ENCODE measurements at places on chromosomes 2 and 18.

- no peak for DNase-seq
Observed at GRCh38 chr2:151640087-151640486, 94.2 kb downstream of the NEB start.

DNA sequence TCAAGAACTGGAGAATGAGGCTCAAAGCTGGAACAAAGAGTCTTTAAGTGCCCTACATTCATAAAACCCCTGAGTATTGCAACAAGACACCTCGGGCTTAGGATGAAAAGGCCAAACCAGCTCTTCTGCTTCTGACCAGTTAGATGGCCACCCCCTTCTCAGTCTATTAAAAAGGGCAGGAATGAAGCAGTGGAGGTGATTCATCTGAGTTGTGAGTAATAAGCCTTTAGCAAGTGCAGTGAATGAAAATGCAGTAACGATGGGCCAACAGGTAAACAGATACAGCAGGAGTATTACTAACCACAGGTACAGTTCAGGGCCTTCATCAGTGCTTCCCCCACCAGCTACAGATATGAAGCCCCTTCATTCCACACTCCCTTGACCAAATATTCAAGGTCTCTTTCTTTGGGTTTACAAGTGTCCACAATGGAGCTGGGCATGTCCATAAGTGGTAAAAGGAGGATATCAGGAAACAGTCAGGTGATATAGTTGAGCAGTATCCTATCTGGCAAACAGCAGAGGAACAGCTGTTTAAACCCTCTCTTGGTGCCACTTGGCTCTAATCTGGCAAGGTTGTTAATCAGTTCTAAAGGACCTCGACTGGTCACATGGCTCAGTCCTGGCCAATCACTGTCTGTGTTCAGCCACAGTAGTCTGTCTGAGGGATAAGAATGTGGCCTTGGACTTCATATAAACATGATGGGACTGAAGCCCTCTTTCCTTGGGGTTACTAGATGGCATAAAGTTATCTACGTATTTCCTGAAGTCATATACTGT lies 17.8 kb downstream of the SERPINB13 start:
- DNase-seq, result no peak

GRCh38 chr2:207154556-207155510 lies 10.9 kb downstream of the KLF7 start:
- no peak for DNase-seq

GRCh38 chr2:157875641-157876065 lies 477 bp downstream of the ACVR1 start:
- DNase-seq, result no peak

DNA sequence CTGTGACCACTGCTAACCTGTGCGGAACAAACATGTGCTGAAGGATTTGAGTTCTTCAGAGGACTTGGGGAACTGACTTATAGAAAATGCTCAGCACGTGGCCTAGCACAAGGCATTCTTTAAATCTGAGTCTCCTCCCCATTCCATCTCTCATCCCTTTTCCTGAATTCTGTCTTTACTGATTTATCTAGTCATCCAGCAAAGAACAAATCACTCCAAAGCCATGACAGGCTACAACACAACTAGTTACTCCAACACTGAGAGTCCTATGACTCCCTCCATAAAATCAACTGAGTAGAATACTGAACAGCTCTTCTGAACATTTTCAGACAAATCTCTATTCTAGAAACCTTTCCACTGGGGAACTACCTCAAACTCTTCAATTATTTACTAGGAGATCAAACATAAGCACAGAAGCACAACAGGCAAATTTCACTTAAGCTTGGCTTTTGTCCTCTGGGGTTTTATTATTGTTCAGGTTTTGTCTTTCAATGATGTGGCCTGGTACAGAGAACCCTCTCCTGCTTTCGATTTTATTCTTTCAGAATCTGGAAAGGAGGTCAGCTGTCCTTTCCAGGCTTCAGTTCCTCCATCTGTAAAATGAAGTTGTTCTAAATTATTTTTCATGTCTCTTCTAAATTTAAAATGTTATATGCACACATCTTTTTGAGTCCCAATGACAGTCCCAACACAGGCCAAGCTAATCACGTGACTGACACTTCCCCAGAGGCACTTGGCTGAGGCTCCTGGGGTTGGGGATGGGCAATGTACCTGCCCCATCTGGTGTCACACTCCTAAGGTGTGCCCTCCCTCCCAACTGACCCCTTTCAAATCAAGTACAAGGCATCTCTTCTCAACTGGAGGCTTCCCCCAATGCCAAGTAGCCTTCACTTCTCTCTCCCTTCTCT lies 31.8 kb downstream of the RNU4ATAC start:
- no peak for DNase-seq

DNA sequence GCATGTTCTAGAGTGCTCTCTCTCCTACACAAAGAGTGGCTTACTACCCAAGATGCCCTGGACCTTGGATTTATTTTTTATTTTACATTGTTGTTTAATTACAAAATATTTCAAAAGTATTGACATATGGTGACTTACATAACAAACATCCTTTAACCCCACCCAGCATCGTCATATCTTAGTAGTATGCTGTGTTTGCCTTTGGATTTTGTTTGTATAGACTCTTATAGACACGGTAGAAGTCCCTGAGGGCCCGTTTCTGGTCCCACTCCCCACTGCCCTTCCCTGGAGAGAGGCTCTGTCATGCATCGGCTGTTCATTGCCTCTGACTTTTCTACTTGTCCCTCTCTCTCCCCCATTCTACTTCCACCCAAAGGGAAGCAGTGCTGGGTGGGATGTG lies 112.0 kb downstream of the ZBTB7C start:
- DNase-seq, result no peak

DNA sequence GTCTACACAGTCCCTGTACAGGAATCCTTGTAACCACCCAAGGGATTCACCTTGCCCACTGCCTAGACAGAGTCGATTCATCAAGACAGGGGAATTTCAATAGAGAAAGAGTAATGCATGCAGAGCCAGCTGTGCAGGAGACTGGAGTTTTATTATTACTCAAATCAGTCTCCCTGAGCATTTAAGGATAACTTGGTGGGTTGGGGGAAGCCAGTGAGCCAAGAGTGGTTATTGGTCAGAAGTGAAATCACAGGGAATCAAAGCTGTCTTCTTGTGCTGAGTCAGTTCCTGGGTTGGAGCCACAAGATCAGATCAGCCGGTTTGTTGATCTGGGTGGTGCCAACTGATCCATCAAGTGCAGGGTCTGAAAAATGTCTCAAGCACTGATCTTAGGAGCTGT lies 17.8 kb upstream of the FAM98A start:
- DNase-seq, result no peak

- no peak for DNase-seq
Observed at GRCh38 chr2:101081375-101081907, 69.7 kb downstream of the TBC1D8 start.

DNA sequence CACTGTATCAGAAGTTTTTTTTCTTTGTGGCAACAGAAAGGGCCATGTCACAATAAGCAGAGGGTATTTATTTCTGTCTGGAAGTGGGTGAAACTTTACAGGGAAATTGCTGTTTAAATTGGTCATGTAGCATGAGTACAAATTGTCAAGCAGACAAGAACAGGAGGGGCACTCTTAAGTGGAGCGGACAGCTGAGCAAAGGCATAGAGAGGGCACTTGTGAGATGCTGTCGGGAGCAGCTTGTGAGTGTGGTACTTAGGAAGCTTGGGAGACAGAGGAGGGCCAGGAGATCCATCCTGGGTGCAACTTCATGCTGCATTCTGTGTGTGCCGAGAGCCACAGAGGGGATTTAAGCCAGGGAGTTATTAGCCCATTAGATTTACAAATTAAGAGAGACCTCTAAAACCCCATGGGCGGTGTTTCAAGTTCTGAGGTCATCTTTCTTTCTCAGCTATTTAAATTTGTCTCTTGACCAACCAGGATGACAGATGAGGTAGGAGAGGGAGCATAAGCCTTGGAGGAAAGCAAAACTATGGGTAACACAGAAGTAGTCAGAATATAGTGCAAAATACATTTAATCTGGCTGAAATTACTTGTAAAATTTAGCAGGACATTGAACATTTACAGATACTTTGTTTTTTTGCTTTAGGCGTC lies 30.4 kb downstream of the INPP4A start:
- no peak for DNase-seq

GRCh38 chr18:64037812-64038414 lies 68.0 kb downstream of the SERPINB8 start:
- no peak for DNase-seq

DNA sequence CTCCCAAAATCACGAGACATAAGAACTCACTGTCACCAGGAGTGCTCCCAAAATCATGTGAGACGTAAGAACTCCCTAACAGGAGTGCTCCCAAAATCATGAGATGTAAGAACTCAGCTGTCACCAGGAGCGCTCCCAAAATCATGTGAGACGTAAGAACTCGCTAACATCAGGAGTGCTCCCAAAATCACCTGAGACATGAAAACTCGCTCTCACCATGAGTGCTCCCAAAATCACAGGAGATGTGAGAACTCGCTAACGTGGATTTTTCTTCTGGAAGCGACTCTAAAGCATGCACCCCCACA lies 53.1 kb downstream of the CTDP1 start:
- no peak for DNase-seq

GRCh38 chr2:159658881-159659873 lies 42.8 kb upstream of the BAZ2B start:
- no peak for DNase-seq

DNA sequence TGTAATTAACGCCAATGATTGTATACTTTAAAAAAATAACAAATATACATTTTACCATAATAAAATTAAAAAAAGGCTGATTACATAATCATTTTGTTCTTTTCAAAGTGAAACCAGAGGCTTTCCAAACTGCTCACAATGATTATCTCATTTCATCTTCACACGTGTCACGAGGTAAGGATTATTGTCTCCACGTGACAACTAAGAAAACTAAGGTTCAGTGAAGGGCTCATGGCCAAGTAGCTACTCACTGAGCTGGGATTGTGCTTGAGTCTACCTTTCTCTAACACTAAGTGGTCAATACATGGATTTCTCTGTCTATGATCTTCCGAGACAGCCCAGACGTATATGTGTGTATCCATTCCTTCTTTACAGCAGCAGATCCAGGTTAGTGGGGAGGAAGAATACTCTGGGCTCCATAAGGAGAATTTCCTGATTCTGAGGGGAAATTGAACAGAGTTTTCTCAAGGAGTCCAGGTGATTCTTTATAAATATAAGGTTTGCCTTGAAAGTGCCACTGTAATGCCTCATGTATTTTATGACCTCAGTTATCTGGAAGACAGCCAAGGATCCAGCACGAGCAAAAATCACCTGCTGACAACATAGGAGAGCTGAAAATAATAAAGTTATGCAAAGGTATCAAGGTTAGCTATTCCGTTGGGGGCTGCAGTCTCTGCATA lies 25.6 kb upstream of the ACSL3 start:
- no peak for DNase-seq

- DNase-seq, result no peak
Observed at GRCh38 chr2:233503947-233504637, 62.5 kb downstream of the USP40 start.

DNA sequence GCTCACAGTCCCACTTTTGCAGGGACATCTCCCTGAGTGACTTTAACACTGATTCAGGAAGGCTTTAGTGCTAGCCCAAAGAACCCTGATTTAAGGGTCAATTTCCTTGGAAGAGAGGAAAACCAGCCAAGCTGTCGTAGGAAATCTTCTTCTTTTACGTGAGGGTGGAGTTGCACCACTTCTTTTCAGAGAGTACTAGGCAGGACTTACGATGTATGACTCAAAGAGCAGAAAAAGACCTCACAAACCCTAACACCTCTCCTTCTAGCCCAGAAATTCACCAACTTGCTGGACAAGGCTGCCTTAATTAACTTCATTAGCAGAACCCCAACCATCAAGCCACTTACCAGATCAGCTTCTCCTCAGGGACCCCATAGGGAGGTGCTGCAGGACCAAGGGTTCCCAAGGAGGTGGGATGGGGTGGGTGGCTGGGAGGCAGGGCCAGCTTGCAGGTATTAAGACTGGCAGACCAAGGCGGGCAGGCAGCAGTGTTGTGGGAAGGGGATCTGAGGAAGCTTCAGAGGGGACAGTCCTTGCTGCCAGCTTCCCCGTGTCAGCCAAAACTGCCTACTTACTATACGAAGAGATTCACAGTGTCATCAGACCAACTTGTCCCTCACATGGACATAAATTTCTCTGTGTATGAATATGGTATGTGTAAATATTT lies 6.7 kb downstream of the SERPINB2 start:
- no peak for DNase-seq

DNA sequence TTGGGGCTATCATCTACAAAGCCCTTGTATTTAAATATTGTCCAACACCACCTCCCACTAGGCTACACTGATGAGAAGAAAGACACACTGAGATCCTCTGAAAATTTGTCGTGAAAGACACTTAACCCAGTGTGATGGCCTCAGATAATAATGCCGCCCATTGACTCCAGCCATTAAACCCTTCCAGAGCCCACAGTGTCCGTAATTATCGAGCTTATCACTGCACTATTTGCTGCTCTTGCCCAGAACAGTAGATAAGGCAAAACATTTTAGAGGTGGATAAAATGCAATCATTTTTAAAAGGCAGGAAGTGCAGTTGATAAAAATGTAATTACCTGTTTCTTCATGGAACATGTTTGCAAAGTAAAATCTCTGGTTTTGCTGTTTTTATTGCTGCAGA lies 121.3 kb upstream of the DDX18 start:
- no peak for DNase-seq

DNA sequence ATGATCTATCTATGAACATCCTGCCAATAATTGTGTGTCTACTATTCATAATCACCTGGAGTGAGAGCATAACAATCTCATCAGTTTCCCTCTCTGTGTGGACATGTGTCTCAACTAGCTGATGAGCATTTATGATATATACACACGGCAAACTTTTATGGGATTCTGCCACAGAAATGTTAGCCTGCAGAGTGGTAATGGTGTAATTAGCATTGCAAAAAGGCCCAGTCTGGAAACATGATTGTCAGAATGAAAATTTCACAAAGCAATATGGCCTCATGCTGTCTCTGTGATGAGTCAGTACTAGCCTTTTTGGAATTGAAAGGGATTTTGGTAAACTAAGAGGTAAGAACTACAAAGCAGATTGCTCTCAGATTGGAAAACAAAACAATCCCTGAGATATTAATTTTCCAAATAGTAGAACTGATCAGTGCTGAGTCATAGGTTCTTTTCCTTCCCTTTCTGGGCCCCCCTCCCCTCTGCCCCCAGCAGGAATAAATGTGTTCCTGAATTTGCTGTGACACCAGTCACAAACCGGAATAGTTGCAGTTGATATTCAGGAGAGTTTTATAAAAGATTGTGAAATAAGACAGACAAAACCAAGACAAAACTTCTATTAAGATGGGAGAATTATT lies 189.2 kb downstream of the OSR1 start:
- no peak for DNase-seq

DNA sequence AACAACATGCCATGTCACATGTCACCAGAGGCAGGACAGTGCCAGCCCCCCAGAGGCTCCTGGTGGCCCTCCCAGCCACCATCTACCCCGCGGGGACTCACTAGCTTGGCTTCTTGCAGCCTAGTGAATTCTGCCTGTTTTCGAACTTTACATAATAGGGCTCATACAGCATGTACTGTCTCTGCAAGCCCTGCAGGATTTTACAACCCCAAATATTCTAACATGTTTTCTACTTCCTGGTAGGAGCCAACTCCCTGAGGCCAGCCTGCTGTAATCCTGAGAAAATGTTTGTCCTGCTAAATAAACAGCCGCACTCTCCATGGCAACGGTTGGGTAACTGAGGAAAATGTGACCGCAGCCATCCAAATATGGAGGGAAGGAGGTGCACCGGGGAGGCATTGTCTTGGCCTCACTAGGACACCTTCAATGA lies 2.7 kb downstream of the PER2 start:
- no peak for DNase-seq

- DNase-seq, result no peak
Observed at GRCh38 chr2:15733867-15734673, 142.4 kb downstream of the DDX1 start.

All from hematopoietic multipotent progenitor cell treated with erythropoietin and hydrocortisone succinate and interleukin-3 and kit ligand, for 15 days (in vitro differentiated cells).